ENCODE measurements at places on chromosomes 12 and 14.

GRCh38 chr12:52310622-52311284 is 10.4 kb downstream of the KRT83 start:
- peaks cover 12% of the 10 kb centered on the region for H3K4me1 ChIP-seq
- no peak overlapping the region for H3K4me3 ChIP-seq
- DNase-seq = no peak
- peaks cover 37% of the 10 kb centered on the region for H3K27me3 ChIP-seq

GRCh38 chr12:3313066-3313465 is 177.9 kb upstream of the PRMT8 start:
- peaks cover 6% of the 10 kb centered on the region for H3K27me3 ChIP-seq
- no peaks in the 10 kb centered on the region for H3K36me3 ChIP-seq
- no peak overlapping the region for H3K4me3 ChIP-seq
- H3K4me1 ChIP-seq = peaks cover 7% of the 10 kb centered on the region
- no peak for DNase-seq
- H3K27ac ChIP-seq = no peak overlapping the region

GRCh38 chr14:54760866-54761575 is 141.6 kb downstream of the GCH1 start:
- H3K27me3 ChIP-seq = no peaks in the 10 kb centered on the region
- peaks cover 15% of the 10 kb centered on the region for H3K4me1 ChIP-seq
- no peak overlapping the region for H3K4me3 ChIP-seq

DNA sequence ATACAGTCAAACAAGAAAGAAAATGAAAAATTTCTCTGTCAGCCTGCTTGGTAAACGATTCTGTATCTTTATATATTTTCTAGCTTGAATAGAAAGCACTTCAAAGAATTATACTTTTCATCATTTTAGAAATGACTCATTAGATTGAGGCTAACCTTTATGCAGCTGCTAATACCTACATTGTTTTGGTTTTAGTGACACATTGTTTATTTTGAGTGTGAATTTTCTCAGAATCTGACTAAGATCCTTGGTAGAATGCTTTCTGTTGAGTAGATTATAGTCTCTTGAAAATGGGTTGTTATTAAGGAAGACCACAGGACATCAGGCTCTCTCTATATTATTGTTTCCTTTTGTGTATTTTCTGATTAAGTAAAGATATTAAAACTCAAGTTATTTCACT is at the start of gene PMCH:
Gene PMCH (minus strand): TSS at position 45 of the 400 bp plus-strand sequence. CDS start 63 bp downstream, outside the sequence.
- no peaks in the 10 kb centered on the region for H3K36me3 ChIP-seq
- H3K4me1 ChIP-seq = no peaks in the 10 kb centered on the region
- no peaks in the 10 kb centered on the region for H3K27me3 ChIP-seq
- no peak for DNase-seq

DNA sequence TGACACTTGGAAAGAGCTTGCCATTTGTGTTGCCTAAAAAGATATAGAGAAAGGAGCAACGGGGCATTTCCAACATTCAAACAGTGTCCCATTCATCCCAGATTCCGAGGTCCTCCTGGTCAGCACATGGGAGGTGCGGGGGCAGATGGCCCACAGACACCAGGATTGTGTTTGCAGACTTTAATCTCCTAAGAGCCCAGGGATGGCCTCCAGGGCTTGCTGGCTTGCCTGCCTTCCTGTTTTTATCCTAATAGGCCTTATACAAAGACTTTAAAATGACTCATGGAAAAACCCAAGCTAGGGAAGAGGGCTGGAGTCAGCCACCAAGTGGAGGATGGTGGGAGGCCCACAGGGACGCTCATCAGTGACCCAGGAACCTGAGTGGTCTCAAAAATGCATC is 21.5 kb upstream of the FAM181A start:
- H3K36me3 ChIP-seq = no peaks in the 10 kb centered on the region
- H3K27me3 ChIP-seq = peaks cover 4% of the 10 kb centered on the region
- H3K4me3 ChIP-seq = no peak overlapping the region

- no peak overlapping the region for H3K4me3 ChIP-seq
- no peaks in the 10 kb centered on the region for H3K27me3 ChIP-seq
- DNase-seq = no peak
- no peaks in the 10 kb centered on the region for H3K36me3 ChIP-seq
- no peaks in the 10 kb centered on the region for H3K4me1 ChIP-seq
Measured at GRCh38 chr14:57122129-57122528, 146.6 kb downstream of the EXOC5 start.
